ENCODE measurements at places on chromosomes 7 and 10.

DNA sequence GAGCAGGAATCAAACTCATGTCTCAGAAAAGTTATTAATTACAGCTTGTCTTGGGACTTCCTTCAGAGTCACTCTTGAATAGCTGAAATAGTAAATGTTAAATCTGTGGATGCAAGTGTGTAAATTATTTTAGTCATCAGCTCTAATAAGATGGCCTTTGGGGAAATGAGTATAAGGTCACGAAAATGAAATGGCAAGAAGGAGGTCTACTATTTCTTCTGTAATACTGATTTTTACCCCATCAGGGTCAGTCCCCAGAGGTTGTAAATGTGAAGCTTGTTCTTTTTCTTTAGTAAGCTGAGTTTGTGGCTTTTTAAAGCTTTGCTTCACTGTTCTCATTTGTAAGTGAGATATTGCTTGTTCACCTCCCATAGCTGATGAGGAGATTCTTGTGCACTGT lies 63.9 kb downstream of the GBF1 start:
- no peak for DNase-seq

GRCh38 chr10:2972216-2972615 lies 95.1 kb upstream of the PFKP start:
- no peak for DNase-seq

DNA sequence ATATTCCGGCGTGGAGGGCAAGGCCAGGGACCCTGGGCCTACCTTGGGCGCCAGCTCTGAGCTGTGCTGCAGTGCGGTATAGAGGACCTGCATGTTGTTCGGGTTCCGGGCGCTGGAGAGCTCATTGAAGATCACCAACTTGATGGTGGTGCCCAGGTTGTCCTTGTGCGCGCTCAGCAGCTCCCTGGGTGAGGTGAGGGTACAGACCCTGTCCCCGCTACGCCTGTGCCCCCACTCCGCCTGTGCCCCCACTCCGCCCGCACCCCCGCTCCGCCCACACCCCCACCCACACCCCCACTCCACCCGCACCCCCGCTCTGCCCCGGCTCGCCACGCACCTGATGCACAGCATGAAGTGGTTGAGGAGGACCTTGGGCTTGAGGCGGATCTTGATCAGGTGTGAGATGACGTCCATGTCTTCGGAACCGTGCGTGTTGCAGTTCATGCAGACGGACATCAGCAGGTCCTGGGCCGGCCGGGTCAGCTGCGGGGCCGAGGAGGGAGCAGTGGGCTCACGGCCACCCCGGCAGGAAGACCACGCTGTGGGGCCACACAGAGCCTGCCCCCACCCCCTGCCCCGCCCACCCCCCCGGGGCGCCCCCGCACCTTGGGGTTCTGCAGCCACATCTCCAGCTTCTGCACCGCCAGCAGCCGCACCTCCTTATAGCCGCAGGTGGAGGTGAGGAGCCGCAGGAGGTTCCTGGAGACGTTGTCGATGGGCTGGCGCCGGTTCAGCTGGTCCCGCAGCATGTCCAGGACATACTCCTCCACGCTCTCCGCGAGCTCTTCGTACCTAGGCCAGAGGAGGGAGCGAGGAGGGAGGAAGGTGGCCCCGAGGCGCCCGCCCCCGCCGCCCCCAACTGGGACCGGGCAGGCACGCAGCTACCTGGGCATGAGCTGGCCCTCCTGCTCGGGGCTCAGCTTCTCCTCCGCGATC lies 5.6 kb downstream of the INTS1 start:
- no peak for DNase-seq

- no peak for DNase-seq
These were observed 18.3 kb upstream of the AQP1 start for GRCh38 chr7:30893357-30893756.

- DNase-seq: no peak
These were observed 101.0 kb downstream of the AOAH start for GRCh38 chr7:36623247-36623646.

- DNase-seq: no peak
These were observed 270.5 kb upstream of the NFE2L3 start for GRCh38 chr7:25881317-25882037.

GRCh38 chr10:132078746-132079345 lies 13.1 kb downstream of the JAKMIP3 start:
- peak; percentile 39 for DNase-seq

DNA sequence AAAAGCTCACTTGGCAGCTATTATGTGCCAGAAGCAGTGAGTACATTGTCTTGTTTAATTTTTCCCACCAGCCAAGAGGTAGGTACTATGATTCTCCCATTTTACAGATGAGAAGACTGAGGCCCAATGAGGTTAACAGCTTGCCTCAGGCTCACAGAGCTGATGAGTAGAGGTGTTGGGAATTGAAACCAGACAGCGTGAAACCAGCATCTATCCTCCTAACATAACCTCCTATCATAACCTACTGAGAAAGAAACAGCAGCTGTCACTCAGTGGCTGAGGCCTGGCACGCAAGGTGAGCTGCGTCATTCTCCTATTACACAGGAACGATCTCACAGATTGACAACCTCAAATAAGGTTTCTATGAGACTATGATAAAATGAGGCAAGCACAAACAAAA lies 6.2 kb downstream of the PYROXD2 start:
- DNase-seq: no peak

DNA sequence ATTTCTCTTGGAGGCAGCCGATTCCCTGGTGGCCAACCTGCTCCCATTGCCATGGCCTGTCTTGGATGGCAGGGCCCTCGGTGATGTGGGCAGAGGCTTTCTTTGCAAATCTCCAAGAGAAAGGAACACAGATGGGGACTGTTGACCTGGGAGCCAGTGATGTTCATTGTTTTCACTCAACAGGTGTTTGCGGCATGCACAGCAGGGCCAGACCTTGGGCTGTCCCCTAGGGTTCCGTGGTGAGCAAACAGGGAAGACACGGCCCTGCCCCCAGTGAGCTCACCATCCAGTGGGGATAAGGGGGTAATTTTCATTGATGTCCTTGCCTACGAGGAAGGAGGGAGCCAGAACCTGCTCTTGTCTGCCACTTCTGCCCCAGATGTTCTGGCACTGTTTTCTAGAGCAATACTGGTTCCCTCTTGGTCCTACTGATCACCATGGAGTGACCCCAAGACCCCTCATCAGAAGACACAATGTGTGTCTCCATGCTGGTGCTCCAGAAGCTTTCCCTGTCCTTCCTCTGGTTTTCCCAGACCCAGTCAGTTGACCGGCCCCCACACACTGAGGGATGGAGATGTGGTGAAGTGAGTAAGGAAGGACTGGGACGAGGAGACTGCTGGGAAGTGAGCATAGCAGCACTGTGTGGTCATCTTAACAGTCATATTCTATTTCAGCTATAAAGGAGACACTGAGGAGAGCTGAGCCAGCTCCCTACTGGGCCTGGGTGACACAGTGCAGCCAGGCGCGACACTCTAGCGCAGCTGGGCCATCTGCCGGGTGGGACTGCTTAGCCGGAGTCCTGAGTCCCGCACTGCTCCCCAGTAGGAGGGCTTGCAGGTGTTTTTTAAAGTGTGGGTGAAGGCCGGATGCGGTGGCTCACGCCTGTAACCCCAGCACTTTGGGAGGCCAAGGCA lies 20.4 kb upstream of the FIGNL1 start:
- no peak for DNase-seq

- DNase-seq: no peak
These were observed 42.6 kb downstream of the ZNF518A start for GRCh38 chr10:96172666-96173065.

- DNase-seq: peak; percentile 38
These were observed 1.1 kb upstream of the STK32C start for GRCh38 chr10:132308587-132309470.

DNA sequence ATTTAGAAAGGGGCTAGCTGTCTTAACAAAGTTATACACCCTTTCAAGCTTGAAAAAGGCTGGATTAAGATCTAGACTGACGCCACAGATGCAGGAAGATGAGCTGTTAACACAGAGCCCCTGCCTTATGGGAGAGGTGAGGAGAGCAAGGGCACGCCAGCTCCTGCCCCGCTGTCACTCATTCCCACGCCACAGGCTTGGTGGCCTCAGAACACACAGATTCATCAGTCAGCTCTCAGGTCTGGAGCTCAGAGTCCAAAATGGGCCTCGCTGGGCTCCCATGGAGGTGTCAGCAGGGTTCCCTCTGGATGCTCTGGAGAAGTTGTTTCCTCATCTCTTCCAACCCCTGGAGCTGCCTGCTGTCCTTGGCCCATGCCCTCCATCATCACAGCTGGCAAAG lies 554.2 kb downstream of the TCERG1L start:
- DNase-seq: peak; percentile 70

DNA sequence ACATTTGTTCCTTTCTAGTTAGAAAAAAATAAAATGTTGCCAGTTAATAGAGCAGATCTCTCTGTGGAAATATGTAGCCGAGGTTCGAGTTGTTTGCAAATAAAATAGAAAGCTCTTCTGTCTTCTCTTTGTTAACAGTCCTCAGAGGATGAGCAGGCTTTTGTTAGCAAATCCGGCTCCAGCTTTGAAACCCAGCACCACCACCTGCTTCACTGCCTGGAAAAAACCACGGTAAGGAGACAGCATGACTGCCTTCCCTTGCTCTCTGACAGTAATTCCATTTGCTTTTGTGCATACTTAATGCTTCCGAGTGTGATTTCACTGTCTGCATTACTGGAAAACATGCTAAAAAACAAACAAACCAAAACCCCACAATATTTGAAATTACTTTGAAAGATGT lies 115.6 kb downstream of the TSPAN12 start:
- no peak for DNase-seq

GRCh38 chr10:117541405-117541908 lies 1.1 kb upstream of the EMX2 start:
- DNase-seq: peak; percentile 70

All from cardiac septum (tissue), 1 donor.